ENCODE measurements at places on chromosomes 1 and 21. TPM values are rescaled to one million over a fixed set of nuclear protein-coding genes. Genes with fewer than 3 reads are reported as not detected.

The ZBTB37 gene
- polyA plus RNA-seq = 0.59 TPM

The MYBPH gene
- polyA plus RNA-seq = not detected

The ERRFI1 gene
- polyA plus RNA-seq = 18.8 TPM

The FMO3 gene
- not detected for polyA plus RNA-seq

The SF3B4 gene
- 9.4 TPM for polyA plus RNA-seq
